ENCODE measurements at places on chromosomes 1 and 21.
A peak's percentile ranks its signal among the peaks of the same experiment; 100 is the strongest.

DNA sequence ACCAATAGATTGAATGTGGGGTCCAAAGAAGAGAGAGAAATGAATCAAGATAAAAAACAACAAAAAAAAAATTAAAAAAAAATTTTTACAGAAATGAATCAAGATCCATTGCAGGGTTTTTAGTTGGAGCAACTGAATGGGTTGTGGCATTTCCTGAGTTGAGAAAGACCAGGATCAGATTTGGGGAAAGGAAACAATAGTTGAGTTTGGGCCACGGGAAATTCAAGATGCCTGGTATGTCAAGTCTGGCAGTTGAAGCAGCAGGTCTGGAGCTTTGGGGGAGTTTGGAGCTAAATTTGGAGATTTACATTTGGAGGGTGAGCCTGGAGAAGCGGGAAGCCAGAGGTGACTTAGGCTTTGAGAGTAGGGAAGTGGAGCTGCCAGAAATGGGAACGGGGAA, 22.6 kb downstream of the ATP8B2 start:
- DNase-seq = no peak

- no peak for DNase-seq
Measured at GRCh38 chr1:75257424-75257823, 123.2 kb downstream of the LHX8 start.

- no peak for DNase-seq
Measured at GRCh38 chr1:18332576-18332975, 148.2 kb upstream of the KLHDC7A start.

DNA sequence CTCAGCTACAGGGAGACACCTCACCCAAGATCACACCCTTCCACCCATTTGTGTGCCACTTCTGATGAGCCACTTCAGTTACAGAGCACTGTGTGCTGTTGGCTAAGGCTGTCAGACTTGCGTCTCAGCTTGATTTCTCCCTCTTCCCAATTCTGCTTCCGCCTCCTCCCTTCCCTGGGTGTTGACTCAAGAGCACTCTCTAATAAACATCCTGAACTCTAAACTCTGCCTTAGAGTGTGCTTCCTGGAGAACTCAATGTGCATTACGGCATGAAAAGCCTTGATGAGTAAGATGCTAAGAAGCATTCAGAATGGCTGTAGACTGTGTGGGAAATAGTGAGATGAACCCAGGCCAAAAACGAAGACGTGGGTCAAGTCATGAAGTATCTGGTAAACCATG, 54.9 kb upstream of the S1PR1 start:
- DNase-seq = no peak

GRCh38 chr1:18965206-18966173, 9.0 kb upstream of the IFFO2 start:
- no peak for DNase-seq

GRCh38 chr1:202029171-202029665, 18.8 kb downstream of the ELF3 start:
- no peak for DNase-seq

DNA sequence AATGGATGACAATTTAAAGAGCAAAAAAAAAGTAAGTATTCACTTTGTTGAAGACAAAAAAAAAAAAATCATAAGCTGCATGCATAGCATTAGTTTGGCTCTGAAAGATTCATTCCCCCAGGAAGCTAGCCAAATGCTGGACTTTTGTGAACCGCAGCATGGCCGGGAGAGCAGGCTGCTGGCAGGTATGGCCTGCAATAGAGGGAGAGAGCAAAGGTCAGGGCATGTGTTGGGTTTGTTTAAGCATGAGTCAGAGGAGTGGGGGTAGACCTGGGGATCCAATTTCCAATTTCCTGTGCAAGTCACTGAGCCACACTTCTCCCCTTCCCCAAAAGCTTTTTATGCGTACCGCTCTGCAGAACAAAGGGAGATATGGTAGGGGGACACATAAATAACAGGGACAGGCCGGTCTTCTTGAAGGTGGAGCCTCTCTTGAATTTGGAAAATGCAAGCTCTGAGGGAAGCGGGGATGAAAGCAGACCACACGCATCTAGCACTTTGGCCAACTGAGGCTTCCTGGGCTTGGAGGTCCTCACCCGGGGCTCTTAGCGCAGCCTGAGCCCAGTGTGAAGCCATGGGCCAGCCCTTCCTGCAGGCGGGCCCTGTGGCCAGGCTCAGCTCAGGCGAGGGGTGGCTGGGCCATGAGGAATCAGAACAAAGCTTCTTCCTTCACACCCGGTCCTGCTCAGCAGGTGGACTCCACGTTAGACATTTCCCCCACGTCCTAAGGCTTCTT, 171.1 kb downstream of the TOMM20 start:
- peak; percentile 62 for DNase-seq

DNA sequence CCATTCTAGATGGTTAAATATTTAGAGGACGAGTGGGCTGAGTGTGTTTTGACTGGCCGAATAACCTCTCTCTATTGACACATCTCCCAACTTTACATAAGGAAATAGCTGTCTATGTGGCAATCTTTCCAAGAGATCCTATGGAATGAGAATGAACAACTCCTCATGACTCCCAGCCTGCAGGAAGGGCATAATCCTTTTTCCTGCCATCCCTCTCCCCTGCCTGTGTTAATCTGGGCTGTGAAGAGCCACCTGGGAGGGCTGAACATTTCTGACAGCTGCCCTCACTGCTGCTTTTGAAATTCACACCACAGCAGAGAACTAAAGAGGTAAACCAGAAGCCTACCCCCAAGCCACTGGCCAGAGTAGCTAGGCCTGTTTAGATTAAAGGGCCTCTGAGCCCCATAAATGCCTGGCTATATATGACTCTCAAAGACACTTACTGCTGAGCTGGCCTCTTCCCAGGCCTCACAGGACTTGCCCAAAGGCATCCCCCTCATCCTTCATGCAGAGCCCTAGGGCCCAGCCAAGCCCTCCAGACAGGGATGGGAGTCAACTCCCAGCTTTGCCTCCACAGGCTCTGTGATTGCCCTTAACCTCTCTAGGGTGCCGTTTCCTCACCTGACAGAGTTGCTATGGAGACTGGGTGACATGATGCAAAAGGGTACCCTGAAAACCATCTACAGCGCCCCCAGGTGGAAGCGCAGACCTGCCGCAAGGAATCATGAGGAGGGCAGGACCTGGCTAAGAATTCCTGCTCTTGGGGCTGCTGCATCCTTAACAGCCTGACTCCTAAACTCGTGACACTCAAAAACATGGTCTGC, 42.0 kb upstream of the LDLRAP1 start:
- no peak for DNase-seq

All from sciatic nerve (tissue), 2 donors.